ENCODE measurements at places on chromosomes 6 and 20.

- DNase-seq: no peak
Observed at GRCh38 chr20:50073500-50073899, 39.5 kb downstream of the UBE2V1 start.

GRCh38 chr6:70140496-70140895 lies 162.4 kb downstream of the COL9A1 start:
- DNase-seq: no peak

- no peak for DNase-seq
Observed at GRCh38 chr6:7267071-7267465, 45.9 kb downstream of the SSR1 start.

GRCh38 chr6:131096786-131097185 lies 33.7 kb upstream of the EPB41L2 start:
- DNase-seq: no peak

DNA sequence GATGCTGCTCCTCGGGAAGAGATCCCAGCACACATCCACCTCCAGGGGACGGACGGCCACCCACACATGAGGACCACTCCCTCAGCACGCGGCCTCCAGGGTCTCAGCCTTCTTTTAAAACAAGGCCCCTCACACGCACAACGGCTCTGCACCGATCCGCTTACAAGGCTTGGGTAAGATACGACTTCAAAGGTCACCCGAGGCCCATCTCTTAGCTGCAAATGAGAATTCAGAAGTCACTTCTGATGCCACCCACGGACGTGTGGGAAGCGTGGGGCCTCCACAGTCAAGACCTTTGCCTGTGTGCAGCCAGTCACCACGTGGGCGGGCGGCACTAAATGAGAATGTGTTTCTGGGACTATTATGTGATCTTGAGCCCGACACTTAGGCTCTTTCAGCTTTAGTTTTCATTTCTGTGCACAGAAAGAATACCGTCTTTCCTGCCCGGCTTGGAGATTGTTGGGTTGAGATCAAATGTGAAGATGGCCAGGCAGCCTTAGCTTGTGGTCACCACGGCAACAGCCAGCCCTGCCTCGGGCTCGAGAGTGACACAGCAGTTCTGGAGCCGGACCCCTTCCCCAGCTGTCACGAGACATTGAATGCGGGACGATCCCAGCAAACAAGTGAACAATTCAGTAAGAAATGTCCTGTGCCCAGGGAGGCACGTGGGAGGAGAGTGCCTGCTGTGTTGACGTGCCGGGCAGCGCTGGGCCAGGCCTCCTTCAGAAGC lies 91.6 kb downstream of the RAMACL start:
- DNase-seq: no peak
